ENCODE measurements at places on chromosomes 5 and 9.

DNA sequence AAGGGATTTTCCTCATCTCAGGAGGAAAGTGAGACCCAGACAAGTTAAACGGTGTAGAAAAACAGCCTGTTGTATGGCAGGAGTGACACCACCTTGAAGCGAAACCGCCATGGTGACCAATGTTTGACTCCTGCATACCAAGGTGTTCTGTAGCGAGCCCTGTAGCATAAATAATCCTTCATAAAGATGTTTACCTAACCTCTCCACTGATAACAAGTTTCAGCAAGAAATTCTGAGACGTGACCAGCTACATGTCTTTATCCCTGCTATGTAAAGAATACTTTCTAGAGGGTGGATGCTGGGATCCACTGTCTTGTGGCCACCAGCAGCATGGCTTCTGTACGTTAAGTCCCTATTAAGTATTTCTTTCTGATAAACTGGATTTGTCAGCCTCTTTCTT, 148.1 kb downstream of the MPDZ start:
- DNase-seq, result no peak

- no peak for DNase-seq
Measured at GRCh38 chr5:21049901-21050300, 1061.9 kb upstream of the CDH18 start.

DNA sequence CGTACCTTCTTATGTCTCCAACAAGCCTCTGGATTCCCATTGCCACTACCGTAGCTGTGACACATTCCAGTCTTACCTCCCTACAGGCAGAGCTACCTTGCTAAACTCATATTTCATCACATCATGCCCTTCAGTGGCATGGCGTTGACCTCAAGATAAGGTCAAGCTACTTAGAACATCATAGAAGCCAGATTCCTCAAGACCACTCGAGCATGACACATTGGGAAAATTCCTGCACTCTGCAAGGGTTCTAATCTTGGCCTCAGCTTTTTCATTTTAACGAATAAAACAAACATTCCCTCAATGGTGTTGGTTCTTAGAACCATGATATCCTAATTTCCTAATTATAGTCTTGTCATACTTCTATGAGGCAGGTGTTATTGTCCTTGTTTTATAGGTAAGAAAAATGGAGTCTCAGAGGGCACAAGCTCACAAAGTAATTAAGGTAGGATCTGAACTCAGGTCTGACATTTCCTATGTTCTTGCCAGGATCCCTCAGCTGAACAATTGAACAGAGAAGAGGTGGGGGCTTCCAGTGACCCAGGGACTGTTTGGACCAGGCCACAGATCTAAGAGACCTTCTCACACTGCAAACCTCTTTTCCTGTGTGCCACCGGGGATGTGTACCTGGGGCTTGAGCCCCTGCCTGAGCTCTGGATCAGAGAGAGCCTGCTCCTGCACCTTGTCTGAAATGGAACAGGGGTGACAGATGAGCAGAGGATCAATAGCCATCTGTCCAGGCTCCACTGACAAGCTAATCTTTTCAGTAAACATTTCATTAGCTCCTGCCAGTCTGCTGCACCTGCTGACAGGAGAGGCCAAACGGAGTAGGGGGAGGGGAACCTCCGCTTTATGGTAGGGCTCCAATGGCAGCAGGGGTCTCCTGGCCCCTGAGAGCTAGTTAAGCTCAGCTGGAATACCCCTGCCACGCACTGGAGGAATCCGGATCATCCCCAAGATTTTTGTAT, 49.3 kb downstream of the ALG2 start:
- DNase-seq, result no peak

GRCh38 chr9:4084435-4084818, 215.4 kb downstream of the GLIS3 start:
- no peak for DNase-seq
